ENCODE measurements at places on chromosomes 4 and X.

DNA sequence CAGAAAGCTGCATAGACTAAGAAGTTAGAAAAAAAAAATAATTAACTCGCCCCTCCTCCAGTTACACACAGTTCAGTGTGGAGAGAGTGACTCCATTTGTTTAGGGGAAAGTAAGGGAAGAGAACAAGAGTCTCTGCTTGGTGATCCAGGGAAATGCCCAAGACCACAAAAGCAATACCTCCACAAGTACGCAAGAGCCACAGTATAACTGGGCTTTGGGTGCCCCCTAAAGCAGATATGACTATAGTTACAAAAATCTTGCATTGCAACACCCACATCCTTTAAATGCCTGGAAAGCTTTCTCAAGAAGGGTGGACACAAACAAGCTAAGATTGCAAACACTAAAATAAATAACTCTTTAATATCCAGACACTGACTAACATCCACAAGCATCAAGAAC lies 164.2 kb upstream of the NRK start:
- DNase-seq, result no peak

- DNase-seq, result no peak
Observed at GRCh38 chrX:8726031-8726652, 5.8 kb downstream of the ANOS1 start.

DNA sequence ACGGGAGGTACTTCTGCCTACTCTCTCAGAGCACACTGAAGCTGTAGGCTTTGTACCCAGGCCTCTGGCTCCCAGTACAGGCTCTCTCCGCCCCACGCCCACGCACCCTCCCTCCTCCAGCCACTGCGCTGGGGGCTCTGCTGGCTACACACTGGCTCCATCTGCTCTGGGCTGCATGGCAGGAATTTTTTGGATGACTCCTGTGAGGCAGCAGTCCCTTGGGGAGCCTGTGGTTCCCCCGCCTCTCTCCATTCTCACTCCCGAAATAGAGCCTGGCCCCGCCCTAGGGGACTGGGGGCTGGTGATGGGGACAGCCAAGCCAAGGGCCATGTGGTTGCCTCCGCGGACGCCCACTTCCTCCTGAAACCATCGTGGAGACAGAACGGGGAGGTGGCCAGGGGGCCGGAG lies 58.1 kb upstream of the ADRA2C start:
- no peak for DNase-seq

DNA sequence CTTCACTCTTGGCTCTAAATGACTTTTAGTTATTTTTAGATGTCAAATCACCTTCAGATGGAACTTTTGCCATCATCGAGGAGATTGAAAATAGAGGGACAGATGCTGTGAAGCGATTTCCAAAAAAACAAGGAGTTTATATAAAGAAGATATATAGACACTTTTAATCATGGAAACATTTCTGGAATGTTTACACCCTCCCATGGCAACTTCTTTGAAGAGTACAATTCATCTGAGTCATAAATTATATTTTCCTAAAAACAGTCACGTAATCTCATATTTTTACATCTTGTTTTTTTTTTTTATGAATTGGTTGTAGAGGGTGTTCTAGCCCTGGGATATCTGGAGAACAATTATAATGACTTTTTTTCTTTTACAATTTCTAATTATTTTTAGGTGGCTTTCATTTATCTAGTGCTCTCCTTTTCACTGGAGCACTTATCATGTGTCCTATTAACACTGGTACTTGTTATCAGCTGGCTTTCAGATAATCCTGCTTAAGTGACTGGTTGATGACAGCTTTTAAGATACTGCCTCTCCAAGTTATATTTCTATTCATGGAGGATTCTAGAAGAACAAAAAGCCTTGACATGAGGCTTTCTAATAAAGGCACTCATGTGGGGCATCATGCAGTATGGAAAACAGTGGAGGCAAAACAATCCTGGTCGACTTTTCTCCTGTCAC lies 24.9 kb downstream of the PCDH7 start:
- DNase-seq, result no peak

DNA sequence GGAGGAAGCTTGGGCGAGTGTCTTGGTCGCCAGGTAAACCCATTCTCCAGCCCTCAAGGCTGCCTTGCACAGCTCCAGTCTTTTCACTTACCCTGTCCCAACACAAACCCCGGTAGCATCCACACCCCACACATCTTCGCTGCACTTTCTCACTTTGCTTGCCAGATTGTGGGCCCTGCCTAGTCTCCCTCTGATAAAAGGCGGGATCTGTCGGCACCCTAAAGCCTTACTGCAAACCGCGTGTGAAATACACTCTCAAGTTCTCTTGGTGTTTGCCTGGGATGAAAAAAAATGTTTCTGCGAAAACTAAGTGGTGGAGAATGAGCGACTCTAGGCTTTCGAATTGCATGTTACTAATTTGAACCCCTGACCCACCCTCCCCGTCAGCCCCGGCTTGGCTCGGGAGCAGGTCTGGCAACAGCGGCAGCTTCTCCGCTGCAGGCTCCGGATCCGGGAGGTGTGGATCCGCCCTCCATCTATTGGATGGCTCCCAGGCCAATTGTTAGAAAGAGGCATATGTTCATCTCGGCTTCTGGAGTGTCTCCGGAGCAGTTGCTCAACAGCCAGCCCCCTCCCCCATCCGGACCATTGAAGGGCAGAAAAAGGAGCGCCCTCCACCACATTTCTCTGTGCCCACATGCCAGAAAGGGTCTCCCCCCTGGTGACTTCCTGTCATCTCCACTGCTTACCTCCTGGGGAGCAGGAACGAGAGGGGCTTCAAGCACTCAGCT lies 3.0 kb upstream of the CITED1 start:
- peak; percentile 63 for DNase-seq

- DNase-seq, result no peak
Observed at GRCh38 chr4:69744157-69744478, 16.3 kb downstream of the SULT1B1 start.

DNA sequence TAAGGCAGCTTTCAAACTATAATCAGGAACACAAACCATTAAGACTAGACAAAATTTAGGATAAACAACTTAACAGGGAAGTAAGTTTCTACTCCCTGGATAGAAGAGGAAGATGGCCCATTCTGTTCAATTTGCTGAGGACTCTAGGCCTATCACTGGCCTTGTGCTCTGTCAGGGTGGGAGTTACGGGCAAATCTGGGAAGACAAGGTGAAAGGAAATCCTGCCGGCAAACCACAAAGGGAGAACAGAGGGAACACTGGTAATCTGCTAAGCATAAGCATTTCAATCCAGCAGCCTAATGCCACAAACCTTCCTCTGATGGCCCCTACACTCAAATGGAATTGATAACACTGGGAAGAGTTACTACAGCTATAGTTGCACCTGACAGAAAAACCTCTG lies 8.3 kb downstream of the GPR82 start:
- DNase-seq, result no peak

DNA sequence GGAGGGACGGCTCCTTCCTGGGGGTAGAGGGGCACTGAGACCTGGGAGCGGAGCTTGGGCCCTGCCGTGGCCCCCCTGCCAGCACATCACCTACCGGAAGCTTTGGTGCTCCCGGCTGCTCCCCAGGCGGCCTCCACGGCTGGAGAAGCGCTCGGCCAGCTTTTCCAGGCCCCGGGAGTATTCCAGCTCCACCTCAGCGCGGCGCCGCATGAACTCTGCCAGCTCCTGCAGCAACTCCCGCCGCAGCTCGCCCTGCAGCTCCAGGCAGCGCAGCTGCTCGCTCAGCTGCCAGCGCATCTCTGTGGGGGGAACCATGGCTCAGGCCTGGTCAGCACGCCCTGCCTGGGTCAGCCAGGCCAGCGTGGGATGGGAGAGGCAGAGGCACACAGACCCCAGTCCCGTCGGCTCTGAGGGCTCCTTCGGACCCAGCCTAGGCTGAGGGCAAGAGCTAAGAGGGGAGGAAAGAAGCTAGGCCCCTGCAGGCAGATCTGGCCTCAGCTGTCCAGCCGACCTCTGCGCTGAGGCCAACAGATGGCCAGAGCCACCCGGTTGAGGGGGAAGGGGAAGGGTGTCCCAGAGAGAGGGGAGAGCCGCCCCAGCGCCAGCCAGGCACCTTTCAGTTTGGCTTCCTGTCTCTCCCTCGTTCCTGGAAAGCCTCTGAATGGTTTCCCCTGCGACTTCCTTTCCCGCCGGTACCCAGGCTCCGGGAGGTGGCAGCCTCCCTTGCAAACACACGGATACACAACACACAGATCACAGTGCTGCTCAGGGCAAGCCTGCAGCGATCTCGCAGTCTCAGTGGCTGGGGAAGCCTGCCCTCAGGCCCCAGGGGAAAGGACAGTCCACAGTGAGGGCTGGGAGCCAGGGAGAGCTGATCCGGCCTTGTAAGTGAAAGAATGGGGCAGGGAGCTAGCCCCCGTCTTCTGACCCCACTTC lies 4.3 kb downstream of the ARHGAP4 start:
- no peak for DNase-seq

DNA sequence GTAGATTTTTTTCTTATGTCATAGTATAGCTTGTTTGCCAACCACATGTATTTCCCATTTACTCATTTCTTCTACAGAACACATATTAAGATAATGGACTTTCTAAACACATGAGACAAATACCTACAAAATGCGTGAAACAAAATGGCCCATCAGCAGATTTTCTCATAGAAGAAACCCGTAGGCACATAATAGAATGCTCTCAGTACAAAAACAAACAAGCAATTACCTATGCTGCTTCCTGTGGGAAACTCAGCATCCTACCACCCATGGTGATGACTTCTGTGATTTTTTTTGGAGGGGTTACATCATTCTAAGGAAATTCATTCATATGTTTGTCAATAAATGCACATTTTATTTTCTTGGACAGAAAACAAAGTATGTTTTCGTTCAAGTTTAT lies 343.6 kb downstream of the SPRY1 start:
- no peak for DNase-seq

DNA sequence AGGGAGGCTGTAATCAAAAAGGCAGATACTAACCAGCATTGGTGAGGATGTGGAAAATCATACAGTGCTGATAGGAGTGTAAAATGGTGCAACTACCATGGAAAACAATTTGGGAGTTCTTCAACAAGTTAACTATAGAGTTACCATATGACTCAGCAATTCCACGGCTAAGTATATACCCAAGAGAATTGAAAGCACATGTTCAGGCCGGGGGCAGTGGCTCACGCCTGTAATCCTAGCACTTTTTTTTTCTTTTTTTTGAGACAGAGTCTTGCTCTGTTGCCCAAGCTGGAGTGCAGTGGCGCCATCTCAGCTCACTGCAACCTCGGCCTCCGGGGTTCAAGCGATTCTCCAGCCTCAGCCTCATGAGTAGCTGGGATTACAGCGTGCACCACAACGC lies 15.0 kb upstream of the CD99L2 start:
- DNase-seq, result no peak

- DNase-seq, result no peak
Observed at GRCh38 chrX:23134136-23134535, 134.4 kb downstream of the DDX53 start.

GRCh38 chr4:22488106-22488505 lies 27.8 kb downstream of the ADGRA3 start:
- DNase-seq, result no peak

DNA sequence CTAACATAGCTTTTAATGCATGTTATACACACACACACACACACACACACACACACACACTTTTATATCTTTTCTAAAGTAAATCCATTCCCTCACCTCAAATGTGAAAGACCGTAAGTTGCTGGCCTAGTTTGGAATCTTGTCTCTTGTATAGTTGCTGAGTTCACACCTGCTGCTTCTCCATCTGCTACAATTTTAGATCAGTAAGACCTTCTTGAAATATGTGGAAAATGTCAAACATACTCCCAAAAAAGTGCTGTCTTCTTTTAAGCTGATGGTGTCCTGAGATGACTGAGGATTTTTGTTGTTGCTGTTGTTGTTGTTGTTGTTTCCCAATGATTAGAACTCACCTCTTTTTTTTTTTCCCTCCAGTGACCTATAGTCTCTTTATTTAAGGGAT lies 121.3 kb downstream of the SNCA start:
- DNase-seq, result no peak

- DNase-seq, result no peak
Observed at GRCh38 chr4:37964734-37965457, 4.7 kb downstream of the PTTG2 start.

DNA sequence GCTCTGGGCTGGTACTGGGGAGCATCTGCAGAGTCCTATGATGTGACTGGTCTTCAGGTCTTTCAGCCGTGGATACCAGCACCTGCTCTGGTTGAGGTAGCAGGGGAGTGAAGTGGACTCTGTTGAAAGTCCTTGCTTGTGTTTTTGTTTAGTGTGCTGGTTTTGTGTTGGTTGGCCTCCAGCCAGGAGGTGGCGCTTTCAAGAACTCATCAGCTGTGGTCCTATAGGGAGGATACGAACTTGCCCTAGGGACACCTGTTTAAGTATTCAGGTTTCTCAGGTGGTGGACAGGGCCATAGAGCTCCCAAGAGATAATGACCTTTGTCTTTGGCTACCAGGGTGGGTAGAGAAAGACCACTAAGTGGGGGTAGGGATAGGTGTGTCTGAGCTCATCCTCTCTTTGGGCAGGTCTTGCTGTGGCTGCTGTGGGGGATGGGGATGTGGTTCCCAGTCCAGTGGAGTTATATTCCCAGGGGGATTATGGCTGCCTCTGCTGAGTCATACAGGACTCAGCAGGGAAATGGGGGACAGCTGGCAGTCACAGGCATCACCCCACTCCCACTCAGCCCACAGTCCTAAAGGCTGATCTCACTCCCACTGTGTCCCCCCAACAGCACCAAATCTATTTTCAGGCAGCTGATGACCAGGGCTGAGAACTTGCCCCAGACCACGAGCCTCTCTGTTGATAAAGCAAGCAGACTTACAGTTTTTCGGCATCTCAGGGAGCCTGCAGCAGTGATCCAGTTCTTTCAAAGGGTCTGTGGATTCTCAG lies 24.1 kb downstream of the MSMO1 start:
- no peak for DNase-seq

DNA sequence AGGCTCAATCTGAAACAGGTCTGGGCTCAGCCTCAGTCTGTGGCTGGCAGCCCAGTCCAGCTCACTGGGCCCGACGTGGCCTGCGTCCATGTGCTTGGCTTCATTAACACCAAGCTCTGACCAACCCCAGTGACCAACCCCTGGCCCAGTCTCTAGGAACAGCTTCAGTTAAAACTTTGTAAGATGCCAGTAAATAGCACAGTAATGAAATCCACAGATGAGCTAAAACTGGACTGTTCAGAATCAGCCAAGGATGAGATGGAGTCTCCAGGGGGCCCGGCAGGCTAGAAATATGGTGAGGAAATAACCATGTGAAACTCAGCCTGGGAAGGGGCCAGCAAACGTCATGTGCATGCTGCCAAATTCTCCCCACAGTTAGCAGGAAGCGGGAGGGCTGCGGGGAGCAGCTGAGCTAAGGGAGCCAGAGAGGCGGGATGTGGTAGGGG lies 37.1 kb upstream of the XPNPEP2 start:
- DNase-seq, result no peak

DNA sequence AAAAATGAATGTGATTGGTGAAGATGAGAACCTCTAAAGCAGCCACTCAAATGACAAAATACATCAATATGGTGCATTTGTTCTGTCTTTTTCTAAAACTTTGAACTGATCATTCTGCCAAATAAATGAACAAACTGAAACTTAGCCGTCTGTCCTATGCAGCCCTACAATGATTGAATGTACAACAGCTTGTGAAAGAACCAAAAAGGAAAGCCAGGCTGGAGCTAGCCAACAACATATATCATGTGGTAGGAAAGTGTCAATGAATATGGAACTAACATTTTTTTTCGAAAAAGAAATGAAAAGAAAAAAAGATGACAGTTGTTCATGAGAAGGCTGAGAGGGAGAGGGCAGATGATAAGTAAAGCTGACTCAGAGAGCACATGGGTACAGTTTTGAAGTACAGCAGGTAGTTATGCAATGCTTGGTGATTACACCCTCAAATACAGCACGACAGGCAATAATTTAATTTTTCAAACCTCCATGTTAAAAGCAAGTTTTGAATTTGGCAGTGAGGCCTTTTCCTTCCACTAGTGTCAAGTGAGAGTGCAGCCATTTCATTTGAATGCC lies 21.2 kb upstream of the SLC7A11 start:
- no peak for DNase-seq

- DNase-seq, result no peak
Observed at GRCh38 chrX:20715176-20715575, 448.5 kb upstream of the RPS6KA3 start.
